ENCODE measurements at places on chromosomes 7 and 10. TPM values are rescaled to one million over a fixed set of nuclear protein-coding genes. Genes with fewer than 3 reads are reported as not detected.

DNA sequence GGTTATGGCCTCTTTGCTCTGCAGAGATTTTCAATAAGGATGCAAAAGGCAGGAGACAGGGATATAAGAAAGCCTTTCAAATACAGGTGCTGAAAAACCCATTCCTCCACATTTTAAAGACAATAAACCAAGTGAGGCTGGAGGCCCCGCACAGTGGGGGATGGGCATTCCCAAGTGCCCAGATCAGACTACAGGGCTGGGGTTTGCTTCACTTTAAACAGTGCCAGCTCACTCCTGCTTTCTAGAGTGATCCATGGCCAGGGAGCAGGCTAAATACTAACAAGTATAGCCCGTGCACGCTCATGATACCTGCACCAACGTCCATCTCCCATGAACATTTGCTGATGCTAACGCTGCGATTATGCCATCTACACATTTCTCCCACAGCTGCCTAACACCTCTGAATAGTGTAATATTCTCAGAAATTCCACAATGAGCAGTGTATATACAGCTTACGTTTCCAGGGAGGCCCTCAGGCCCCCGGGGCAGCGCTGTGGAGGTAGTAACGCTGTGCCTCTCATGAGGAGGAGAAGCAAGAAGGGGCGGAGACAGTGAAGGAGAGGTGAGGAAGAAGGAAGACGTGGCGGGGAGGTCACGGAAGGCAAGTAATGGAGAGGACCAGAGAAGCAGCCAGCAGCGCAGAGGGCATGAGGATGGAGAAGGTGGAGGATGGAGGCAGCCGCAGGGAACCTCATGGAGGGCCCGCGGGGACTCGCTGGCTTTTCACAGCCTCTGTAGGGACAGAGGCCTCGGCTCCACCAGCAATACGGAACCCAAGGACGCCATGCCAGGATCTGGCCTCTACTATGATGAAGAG, 141.7 kb downstream of the USP6NL start:
- DNase-seq, result no peak

DNA sequence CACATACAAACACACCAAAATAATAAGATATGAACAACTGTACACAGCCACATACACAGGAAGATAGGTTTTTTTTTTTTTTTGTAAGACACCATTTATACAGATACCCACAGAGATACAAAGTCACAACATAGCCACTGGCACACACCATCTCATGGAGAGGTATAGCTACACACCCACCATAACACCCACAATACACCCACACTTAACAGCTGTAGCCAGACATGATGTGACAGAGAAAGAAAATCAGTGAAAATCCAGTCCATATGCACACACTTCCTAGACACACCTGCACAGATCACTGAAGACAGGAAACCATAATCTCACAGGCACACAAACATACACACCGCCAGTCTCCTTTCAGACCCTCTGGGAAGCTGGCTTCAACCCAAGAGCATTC, 62.4 kb upstream of the PAX2 start:
- no peak for DNase-seq

GRCh38 chr7:134293002-134293740, 23.6 kb downstream of the SLC35B4 start:
- no peak for DNase-seq

- DNase-seq, result no peak
These were observed 805 bp upstream of the HMX3 start for GRCh38 chr10:123134915-123135414.

- DNase-seq, result no peak
These were observed 157.3 kb downstream of the NRF1 start for GRCh38 chr7:129768614-129769399.

The MRC1 gene
- total RNA-seq, result 0.04 TPM

DNA sequence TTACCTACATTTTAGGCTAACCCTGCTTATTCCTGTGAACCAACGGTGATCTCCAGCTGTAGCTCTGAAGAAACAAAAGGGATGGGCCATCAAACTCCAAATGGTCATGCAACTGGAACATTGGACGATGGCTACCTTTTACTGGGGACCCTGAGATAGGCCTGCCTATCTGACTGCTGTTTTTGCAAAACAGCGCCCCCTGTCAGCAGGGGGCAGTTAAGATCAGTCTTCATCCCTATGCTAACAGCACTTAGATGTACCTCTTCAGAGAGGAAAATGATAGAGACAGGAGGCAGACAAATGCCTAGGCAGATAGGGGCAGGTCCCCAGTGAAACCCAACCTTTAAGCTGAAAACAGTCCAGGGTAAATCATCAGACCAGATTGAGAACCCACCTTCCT, 1085.4 kb upstream of the SORCS1 start:
- DNase-seq, result no peak

DNA sequence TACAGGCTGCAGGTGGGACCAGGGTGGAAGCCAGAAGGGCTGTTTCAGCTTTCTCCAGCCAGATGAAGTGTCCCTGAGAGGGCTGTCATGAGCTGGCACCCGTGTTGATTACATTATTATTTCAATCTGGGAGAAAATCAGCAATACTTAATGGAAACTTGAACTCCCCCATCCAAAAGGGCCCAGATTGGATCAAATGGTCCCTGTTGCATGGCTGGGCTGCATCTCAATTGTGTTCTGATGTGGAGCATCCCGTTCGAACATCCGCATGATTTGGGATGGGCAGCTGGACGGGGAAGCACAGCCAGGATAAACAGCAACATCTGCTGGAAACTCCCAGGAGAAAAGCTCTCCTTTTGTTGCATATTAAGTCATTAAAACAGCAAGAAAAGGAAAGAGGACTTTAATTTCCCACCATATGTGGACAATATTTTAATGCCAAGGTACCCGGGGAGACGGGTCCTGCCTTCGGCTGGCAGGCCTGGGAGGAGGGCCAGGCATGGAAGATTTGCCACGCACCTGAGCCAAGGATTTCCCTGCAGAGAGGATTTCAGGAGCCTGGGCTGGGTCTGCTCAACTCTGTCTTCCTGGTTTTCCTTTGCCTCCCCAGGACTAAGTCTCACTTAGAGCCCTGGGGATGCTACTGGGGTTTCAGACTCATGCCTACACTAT, 52.4 kb downstream of the NPTX2 start:
- no peak for DNase-seq

- no peak for DNase-seq
These were observed 97.8 kb upstream of the PODXL start for GRCh38 chr7:131654249-131654558.

The FKBP9 gene
- total RNA-seq, result 86.4 TPM

The CDHR3 gene
- total RNA-seq, result 21.5 TPM

The SRRM3 gene
- 2.5 TPM for total RNA-seq

The PRTFDC1 gene
- total RNA-seq, result 35.4 TPM

DNA sequence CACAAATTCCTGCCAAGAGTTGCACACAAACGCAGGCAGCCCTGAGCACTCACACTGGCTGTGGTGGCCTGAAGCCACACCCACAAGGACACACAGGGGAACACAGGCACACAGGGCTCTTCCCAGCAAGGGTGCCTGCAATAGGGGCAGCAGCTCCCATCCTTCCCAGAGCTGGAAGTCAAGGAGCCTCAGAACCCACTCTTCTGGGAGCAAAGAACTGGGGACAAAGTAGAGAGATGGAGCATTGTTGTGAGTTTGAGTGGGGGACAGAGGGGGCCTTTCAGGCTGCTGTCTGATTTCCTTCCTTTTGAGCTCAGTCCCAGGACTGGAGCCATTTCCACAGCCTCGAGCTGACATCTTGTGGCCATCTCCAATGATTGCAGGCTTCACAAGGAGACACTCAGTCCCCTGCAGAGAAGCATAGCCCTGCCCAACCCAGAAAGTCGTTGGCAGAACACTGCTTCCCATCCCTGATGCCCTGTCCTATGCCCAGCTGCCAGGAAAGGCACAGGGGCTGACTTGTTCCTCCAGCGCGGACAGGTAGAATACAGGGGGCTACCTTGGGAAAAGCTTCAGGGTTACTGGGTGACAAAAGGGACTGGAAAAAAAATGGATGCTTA, 34.4 kb upstream of the SLF2 start:
- DNase-seq, result peak; percentile 43

DNA sequence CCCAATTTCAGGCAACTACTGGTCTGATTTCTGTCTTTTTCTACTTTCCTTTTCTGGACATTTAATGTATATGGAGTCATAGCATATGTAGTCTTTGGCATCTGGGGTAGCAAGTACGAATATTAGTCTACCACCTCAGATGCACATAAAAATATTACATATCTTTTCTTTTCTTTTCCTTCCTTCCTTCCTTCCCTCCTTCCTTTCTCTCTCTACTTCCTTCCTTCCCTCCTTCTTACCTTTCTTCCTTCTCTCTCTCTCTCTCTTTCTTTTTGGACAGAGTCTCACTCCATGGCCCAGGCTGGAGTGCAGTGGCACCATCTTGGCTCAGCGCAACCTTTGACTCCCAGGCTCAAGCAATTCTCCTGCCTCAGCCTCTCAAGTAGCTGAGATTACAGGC, 4.0 kb upstream of the OPTN start:
- no peak for DNase-seq

DNA sequence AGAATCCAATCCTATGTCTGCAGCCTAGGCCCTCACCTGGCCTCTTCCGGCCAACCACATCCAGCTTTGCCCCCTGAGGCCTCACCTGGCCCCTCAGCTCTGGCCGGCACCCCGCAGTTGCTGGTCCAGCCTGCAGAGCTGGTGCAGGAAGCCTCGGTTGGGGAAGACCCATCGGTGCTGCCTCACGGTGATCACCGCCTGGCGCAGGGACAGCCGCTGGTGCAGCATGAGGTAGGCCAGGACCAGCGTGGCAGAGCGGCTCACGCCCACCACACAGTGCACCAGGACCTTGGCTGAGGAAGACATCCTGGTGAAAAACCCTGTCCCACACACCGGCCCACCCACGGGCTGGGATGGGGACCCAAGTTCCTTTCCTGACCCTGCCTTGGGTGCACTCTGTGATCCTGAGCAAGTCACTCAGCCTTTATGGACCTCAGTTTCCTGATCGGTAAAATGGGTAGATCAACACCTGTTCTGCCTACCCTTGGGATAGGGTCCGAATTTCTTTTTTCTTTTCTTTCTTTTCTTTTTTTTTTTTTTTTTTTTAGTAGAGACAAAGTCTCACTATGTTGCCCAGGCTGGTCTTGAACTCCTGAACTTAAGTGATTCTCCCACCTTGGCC, 5.8 kb upstream of the SAMD8 start:
- DNase-seq, result no peak

DNA sequence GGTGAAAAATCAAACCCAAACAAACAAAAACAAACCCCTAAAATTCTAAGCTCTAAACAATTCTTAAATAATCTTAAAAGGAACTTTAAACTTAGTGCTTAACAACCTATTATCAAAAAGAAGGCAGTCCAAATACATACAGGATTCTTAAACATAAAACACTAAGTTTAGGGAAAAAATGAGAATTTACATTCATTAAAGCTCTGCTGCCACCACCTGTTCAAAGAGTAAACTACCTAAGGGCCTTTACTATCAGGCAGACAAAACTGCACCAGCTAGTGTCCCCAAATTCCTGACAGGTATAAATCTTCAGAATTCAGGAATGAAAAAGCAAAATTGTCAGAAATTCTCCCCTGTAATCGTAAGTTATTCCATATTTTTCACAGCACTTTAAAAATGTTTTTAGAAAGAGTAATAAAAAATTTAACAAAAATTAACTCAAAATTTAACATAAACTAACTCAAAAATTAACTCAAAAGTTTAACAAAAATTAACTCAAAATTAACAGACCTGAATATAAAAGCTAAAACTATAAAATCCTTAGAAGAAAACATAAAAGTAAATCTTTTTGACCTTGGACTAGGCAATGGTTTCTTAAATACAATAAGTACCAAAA, 55.1 kb downstream of the PDZD8 start:
- no peak for DNase-seq

- DNase-seq, result no peak
These were observed 509.5 kb downstream of the RPS24 start for GRCh38 chr10:78543031-78543748.

- DNase-seq, result no peak
These were observed 25.5 kb upstream of the PRKG1 start for GRCh38 chr10:51048792-51049191.

DNA sequence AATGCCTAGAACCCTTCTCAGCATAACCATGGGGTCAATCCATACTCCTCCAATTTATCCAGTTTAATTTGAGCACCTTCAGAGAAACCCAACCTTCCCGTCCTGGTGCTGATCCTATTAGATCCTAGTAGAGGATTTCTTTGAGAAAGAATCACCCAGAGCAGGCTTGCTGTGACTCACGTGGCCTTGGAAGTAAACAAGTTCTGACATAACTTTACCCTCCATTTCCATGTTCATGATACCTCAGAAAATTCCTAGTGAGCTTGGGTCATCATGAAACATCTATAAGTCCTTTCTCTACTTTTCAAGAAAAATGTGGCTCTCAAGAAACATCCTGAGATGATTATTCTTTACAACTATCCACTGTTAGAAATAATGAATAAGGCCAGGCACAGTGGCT, 71.7 kb downstream of the PRLHR start:
- no peak for DNase-seq

The SH2D4B gene
- total RNA-seq, result 0.12 TPM

The SNX10 gene
- total RNA-seq, result 9.2 TPM

- DNase-seq, result no peak
These were observed 93.0 kb downstream of the ARHGAP22 start for GRCh38 chr10:48511875-48512231.

The STAG3 gene
- 2.4 TPM for total RNA-seq

- no peak for DNase-seq
These were observed 173.6 kb upstream of the AKR1E2 start for GRCh38 chr10:4652111-4653010.

- no peak for DNase-seq
These were observed 11.2 kb upstream of the PRDX3 start for GRCh38 chr10:119189811-119190282.

- peak; percentile 36 for DNase-seq
These were observed 393 bp downstream of the ZNF467 start for GRCh38 chr7:149772956-149773434.

- DNase-seq, result no peak
These were observed 192.7 kb downstream of the FGFR2 start for GRCh38 chr10:121405549-121405948.

- no peak for DNase-seq
These were observed 35.1 kb downstream of the PDIA4 start for GRCh38 chr7:148993193-148993592.

GRCh38 chr7:120794106-120794729, 63.7 kb downstream of the TSPAN12 start:
- no peak for DNase-seq

- no peak for DNase-seq
These were observed 16.5 kb downstream of the SLK start for GRCh38 chr10:103983367-103983911.

The DDX50 gene
- 42.3 TPM for total RNA-seq

DNA sequence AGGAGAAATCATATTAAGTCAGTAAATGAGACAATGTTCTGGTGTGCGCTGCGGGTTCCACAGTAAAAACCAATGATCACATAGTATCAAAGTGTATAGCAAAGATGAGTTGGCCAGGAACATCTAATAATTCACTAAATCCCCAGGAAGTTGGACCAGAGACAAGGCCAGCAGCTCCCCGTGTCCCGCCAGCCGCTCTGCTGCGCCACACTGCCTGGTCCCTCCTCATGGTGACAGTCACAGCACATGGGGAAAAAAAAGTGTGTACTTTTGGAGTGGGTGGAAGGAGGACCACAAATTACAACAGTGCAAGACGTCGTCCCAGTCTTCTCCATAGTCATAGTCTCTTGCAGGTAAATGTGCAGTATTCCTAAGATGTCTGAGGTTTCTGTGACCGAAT, 239.0 kb upstream of the RNF32 start:
- no peak for DNase-seq

Data from progenitor cell of endocrine pancreas (in vitro differentiated cells).